ENCODE measurements at places on chromosomes 4 and X.

- no peak for DNase-seq
Observed at GRCh38 chrX:40844471-40844870, 109.1 kb upstream of the MED14 start.

- DNase-seq: no peak
Observed at GRCh38 chrX:17668929-17669328, 68.4 kb upstream of the SCML1 start.

DNA sequence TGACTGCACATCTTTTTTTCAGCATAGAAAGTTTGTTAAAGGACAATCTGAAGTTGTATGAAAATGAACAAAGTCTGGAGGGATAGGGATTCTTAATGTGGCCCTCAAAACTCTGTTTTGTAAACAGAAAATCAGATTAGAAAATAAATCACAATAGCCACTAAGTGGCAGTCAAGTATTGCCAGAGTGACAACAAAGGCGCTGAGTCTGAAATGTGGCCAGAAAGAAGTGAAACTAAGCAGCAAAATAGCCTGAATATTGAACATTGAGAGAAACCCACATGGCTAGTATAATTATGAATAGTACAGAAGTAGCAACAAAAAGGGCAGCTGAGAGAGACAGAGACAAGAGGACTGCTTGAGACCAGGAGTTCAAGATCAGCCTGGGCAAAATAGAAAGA, 81.1 kb upstream of the CT45A1 start:
- no peak for DNase-seq

DNA sequence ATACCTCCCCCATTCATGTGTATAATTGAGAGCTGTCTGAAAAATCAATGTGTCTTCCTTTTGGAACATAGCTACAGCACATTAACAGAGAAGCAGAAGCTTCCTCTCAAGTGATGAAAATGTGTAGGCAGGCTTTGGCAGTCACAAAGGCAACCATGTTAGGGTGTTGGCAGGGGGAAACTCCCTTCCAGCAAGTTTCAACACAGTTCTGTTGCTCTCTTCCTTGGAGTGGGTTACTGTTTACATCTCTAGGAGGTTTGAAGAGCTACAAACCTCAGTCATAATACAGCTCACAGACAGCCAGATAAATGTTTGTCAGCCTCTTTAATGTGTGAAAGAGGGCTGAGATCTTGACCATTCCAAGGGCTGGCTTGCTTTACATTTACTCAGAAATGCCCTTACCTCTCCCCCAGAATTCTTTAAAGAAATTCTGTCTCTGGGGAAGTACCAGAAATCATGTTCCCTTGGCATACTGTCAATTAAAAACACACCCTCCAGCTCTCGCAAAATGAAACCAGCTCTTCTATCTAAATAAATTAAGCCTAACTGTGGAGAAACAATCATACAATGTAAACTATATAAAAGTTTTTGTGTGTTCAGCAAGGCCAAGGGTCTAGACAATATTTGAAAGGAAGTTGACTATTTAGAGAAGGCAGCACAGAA, 18.9 kb downstream of the ZBTB33 start:
- DNase-seq: peak; percentile 65

Measured in CD8-positive, alpha-beta T cell (primary cell).